Muscle of leg (tissue), 16 donors: ENCODE measurements at places on chromosomes 3 and 15. TPM values are rescaled to one million over a fixed set of nuclear protein-coding genes. Genes with fewer than 3 reads are reported as not detected.

GRCh38 chr3:129046037-129046731 lies 14.4 kb upstream of the GP9 start:
- DNase-seq: no peak

- DNase-seq: peak; percentile 87
Observed at GRCh38 chr3:194139071-194139813, 3.3 kb downstream of the HES1 start.

SLC27A2 gene
- polyA plus RNA-seq: 0.20 TPM

DNA sequence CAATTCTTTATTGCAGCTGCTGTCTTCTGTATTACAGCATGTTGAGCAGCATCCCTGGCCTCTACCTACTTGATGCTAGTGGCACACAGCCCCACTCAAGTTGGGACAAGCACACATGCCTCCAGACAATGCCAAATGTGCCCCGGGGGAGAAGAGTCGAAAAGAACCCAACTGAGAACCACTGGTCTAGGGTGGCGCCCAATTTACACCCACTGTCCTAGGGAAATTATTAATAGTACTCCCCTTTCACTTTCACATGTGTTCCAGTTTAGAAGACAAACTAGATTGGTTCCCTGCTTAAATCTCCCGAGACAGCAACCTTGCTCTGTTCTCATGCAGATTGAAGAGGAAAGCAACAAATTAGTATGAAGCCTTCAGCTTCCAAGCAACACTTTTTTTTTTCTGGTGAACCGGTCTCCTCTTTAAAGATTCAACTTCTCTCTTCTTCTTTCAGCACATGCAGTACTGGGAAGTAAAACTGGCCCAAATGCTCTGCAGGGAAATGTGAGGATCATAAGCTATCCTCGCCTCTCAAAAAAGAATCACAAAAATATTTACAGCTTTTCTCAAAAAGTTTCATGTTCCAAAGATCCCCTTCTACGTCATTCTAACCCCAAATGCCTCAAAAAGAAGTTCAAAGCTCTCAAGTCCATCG lies 823.9 kb upstream of the CFAP20DC start:
- DNase-seq: peak; percentile 32

DNA sequence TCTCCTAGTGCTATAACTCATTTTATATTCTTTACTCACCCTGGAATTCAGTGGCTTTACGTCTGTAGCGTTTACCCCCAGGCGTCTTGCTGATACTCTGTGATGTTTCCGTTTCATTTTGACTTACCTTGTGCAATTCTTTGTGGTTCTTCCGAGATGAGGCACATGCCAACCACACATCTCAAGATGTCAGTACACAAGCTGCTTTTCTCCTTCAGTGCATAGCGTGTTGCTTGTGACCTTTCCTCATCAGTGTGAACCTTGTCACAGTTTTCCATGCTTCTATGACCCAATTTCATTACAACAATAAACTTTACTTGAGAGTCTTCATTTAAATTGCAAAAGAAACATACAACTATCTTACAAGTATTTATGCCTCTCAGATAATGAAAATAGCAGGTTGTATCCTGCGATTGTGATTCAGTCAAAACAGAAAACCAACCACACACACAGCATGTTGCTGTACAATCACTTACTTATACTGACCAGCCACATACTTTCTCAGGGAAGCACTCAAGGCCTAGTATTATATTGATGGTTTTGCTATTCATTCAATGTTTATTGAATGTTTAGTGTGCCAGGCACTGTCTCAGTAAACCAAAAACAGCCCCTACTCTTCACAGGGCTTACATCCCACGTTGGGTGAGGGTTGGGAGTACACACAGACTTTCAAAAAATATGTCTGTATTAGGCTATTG lies 4.6 kb upstream of the TBL1XR1 start:
- no peak for DNase-seq

- no peak for DNase-seq
Observed at GRCh38 chr3:42756681-42757213, 16.3 kb downstream of the CCDC13 start.

- DNase-seq: no peak
Observed at GRCh38 chr3:56747150-56747549, 54.6 kb downstream of the ARHGEF3 start.

DNA sequence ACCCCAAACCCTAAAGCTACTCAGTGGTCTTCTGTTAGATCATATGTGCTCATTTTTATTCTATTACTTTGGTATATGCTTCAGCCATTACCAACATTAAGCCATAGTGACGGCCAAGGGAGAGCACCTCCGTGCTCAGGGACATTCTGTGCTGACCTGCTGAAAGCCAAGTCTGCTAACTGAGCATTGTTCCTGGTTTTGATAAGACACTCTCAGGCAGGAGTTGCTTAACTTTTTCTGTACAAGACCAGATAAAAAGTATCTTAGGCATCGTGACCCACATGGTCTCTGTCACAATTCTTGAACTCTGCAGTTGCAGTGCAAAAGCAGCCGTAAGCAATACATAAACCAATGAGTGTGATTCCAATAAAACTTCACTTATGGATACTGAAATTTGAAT lies 100.6 kb downstream of the KLHL25 start:
- DNase-seq: no peak

GRCh38 chr15:66369773-66370651 lies 13.5 kb upstream of the TIPIN start:
- DNase-seq: peak; percentile 84

DNA sequence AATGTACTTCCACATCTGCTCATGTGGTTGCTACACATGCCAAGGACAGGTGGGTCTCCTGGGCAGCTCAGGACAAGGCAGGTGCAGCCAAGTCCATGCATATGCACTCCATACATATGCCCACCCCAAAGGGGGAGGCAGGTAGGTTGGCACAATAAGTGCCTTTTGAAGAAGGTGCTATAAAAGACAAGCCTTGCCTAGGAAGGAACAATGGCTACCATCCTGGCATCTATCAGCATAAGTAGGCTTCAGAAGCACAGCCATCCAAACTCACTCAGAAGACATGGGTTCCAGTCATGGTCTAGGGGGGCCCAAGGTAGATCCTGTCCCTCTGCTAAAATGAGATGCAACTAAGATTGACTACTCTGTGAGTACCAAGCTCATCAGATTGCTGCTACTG lies 34.6 kb downstream of the NBEAL2 start:
- DNase-seq: peak; percentile 1

- no peak for DNase-seq
Observed at GRCh38 chr3:9944271-9944670, 7.9 kb downstream of the PRRT3 start.

ATP13A4 gene
- 0.82 TPM for polyA plus RNA-seq

DNA sequence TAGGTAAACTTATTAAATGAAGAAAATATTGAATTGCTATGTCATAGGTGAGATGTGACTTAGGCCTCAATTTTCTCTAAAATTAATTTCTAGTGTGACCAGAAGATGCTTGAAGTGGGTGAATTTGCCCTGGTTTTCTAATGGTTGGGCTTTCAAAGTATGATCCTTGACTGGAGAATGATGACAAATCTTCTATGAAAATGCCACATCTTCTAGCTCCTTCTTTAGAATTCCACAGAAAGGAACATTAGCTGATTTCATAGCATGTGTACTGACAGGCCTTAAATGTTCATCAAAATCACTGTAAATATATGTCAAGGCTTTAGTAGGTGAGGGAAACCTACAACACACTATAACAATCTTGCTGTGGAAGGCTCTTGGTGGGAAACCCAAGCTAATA lies 8.9 kb downstream of the ABI3BP start:
- DNase-seq: no peak

- no peak for DNase-seq
Observed at GRCh38 chr3:159734681-159735080, 254.0 kb upstream of the IL12A start.

GRCh38 chr3:38878646-38879045 lies 62.6 kb upstream of the SCN10A start:
- DNase-seq: no peak

TRAIP gene
- polyA plus RNA-seq: 5.3 TPM

DNA sequence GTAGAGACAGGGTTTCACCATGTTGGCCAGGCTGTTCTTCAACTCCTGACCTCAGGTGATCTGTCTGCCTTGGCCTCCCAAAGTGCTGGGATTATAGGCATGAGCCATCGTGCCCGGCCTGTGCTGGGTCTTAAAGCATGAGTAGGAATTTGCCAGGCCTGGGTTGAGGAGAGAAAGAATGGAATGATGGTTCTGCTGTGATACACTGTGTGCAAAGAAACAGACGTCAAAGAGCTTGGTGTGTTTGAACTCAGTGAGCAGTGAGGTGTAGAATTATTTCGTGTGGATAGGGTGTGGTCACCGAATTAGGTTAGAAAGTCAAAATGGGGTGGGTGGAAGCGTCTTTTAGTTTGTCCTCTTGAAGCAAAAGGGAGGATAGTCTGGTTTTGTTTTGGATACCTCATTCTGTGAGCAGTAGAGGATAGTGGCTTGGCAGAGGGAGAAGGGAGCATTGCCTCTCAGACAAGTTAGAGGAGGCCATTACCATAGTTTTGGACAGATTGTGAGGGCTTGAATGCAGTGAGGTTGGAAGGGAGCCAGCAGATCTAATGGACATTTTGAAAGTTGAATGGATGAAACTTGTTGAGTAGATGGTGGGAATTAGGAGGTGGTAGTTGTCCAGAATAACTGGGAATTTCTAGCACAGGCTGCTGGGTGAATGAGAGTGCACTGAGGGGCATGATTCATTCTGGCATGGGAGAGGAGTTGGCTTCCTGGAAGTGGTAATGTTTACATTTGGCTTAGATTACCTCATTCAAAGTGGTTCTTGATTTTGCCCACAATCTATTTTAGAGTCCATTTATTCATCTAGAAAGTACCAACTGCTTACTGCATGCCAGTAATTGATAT lies 27.2 kb downstream of the AKAP13 start:
- no peak for DNase-seq

SPSB4 gene
- polyA plus RNA-seq: 24.7 TPM

- DNase-seq: no peak
Observed at GRCh38 chr3:124373524-124373923, 356.7 kb upstream of the UMPS start.

PARP6 gene
- 53.8 TPM for polyA plus RNA-seq

GPR62 gene
- polyA plus RNA-seq: 0.54 TPM

GRCh38 chr3:178010306-178010705 lies 525.9 kb upstream of the KCNMB2 start:
- no peak for DNase-seq

DNA sequence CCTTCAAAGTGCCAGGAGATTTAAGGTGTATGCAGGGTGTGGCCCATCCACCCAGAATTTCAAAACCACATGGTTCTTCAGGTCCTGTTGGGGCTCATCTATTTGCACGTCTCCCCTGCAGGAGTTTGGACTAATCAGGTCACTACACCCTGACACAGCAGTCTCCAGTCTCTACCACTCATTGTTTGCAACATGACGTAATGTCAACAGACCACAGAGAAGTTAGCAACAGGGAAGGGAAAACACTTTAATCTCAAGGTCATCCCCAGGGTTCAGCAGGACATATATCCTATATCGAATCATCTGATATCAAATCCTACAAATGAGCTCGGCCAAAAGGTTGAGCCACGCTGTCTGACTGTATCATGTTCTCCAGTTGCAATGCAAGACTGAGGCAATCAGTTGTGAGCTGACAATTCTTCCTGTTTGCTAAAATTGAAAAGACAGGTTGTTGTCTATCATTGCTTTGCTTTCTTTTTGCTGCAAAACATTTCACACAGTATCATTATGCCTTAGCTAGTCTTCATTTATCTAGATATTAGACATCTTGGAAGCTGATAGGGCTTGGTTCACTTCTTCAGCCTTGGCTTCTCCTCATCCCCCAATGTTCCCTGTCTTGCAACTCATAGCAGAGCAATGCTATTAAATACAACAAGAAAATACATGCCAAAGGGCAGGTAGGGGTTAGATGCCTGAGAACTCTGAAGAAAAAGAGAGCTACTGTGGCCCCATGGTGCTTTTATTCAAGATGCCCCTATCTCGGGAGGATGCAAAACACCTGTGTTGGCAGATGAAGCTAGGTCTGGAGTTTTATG lies 13.4 kb upstream of the LEKR1 start:
- DNase-seq: no peak

GRCh38 chr15:38073178-38073946 lies 138.9 kb downstream of the TMCO5A start:
- no peak for DNase-seq

DNA sequence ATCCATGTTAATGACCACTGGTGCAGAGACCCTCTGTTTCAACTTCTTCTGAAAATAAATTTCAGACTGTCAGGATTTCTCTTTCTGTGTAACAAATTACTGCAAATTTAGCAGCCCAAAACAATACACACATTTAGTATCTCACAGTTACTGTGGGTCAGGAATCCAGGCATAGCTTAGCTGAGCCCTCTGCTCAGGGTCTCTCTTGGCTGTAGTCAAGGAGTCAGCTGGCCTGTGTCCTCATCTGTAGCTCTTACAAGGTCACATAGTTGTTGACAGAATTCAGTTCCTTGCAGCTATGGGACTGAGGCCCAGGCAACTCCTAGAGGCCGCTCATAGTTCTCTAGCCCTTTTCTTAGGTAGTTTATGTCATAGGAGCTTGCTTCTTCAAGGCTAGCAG lies 51.9 kb downstream of the NKIRAS1 start:
- peak; percentile 58 for DNase-seq

GRCh38 chr15:29311696-29312095 lies 42.1 kb upstream of the NSMCE3 start:
- no peak for DNase-seq

LINGO1 gene
- 10.0 TPM for polyA plus RNA-seq

- DNase-seq: peak; percentile 99
Observed at GRCh38 chr3:49805367-49805782, 2.3 kb downstream of the INKA1 start.

HACD2 gene
- 13.8 TPM for polyA plus RNA-seq

DNA sequence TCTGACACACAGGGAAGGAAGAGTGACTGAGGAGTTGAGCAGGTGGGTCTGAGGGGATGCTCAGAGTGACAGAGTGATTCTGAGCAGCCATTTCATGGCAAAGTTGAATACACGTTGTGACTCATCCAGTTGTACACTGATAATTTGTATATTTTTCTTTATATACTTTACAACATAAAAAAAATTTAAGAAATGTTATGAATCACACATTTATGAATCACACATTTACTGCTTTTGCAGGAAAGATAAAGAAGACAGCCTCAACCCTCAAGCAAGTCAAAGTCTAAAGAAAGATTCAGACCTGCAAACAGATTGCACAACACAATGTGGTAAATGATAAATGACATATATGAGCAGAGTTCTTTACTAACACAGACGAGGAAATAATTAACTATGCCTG lies 21.0 kb upstream of the CHMP2B start:
- no peak for DNase-seq

PPP1R14D gene
- not detected for polyA plus RNA-seq

DNA sequence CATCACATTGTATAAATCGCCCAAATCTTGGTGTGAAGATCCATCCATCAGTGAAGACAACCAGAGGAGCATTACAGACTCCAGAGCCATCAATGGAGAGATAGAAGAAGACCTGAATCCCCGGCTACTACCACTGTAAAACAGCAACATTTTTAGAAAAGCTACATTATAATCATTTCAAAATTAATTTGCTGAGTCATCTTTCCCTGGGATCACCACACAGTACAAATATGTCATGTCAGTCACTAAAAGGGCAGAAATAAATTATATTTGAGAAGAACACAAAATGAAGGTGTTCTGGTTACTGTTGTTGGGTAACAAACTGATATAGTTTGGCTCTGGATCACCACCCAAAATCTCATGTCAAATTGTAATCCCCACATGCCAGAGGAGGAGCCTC lies 218.5 kb upstream of the STT3B start:
- DNase-seq: no peak
